ENCODE measurements at places on chromosomes 7 and 10.

DNA sequence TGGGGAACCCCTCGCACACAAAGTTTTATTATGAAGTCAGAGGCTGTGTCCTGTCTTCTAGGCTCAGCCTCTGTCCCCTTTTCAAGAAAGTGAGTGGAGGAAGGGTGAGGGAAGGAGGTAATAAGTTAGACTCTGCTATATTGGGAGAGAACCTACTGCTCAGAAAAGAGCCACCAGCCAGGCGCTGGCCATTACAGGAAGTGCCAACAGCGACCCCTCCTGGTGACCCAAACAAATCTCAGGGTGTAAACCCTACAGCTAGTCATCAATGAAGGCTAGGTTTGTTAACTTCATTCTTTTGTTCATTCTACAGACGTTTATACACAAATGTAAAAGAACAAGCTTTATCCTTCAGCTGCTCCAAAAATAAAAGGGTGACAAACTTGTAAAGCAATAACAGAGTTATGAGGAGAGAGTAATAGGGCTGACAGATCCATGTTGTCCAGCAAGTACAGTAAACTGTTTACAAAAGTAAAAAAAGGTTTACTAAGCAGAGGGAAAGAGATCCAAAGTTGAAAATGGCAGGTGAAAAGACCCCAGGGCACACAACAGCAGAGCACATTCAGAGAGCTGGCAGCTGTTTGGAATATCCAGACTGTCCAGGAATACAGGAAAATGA is 82.7 kb downstream of the FAM204A start:
- no peak for DNase-seq

GRCh38 chr10:128173386-128173785 is 47.2 kb upstream of the MKI67 start:
- no peak for DNase-seq

DNA sequence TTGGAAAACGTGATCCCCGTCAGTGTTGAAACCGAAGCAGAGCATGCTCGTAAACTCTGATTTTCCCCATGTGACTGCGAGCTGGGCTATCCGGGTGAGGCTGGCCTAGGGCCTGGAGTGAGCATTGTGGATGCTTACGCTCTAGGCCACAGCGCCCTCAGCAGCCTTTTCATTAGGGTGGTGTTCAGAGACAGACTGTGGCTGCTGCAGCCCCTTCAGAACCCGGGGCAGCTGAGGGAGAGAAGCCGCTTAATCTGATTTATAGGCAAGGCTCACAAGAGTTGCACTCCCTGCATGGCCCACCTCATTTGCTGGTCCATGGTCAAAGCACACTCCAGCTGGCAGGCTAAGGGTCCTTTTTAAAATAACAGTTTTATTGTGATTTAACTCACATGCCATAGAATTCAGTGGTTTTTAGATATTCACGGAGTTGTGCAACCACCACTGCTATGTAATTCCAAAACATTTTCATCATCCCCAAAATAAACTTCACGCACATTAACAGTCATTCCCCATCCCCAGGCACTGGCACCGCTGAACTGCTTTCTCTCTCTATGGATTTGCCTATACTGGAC is 72.5 kb downstream of the SYPL1 start:
- no peak for DNase-seq

DNA sequence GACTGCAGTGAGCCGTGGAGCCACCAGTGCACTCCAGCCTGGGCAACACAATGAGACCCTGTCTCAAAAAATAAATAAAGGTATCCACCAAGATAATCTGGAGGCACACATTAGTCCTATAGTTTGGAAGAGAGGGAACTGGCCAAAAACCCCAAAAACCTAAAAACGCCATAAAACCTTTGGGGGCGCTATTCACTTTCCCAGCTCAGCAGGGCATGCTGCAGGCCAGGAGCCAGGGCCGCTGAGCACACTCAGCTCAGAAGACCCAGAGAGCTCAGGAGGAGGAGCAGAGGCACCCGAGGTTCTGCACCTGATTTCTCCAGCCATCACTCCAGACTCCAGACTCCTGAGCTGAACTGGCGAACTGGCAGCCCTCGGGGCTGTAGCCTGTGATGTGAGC is 167.2 kb upstream of the IMMP2L start:
- DNase-seq: no peak

- DNase-seq: no peak
Observed at GRCh38 chr7:55094092-55094690, 75.4 kb downstream of the EGFR start.

DNA sequence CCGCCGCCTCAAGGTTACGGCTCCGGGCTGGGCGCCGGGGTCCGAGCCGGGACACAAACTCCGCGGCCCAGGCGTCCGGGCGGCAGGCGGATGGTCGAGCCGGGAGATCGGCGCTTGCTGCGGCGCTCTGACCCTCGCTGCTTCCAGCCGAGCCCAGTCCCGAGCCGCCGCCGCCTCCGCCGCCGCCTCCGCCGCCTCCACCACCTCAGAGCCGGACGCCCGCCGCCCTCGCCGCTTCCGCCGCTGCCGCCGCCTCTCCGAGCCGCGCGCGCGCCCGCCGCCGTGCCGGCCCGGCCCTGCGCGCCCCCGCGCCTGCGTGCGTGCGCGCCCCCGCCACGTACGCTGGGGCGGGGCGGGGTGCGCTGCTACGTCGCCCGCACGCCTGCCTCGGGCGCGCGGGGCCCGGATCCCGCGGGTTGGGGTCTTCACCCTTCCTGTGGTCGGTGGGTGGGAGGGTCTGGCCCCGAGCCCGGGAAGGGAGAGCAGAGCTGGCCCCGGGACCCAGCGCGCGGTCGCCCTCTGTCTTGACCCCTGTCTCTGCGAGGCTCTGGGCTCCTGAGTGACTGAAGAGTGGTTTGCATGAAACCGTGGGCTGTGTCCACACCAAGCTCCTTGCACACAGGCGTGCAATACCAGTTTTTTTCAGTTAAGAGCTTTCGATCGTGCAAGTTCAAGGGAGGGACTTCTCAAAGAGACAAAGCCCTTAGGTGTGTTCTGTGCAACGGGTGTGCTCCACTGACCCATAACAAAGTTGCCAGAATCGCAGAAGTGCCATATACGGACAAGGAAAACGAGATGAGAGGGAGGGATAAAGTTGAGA is at the start of gene SMURF1:
Gene SMURF1, minus strand, starts transcription at position 256 of the 820 bp plus-strand sequence. CDS start 328 bp downstream, outside the sequence.
- DNase-seq: peak; percentile 31

DNA sequence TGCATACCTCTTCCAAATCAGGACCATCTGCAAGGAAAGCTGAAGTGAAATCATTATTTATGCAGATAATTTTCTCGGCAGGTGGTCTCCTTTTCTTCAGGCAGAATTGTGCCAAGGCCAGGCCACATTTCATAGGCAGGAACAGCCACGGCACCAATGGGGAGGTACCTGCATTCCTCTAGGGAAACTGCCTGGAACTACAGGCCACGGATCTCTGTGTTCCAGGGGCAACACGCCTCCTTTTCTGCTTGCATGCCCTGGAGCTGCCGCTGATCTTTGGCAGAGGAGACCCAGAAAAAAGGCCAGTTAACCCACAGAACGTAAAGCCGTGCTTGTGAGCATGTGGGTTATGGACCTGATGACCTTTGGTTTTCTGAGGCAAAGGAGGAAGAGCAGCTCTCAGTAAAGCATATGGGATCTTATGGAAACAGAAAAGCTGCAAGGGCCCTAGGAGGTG is 111.2 kb upstream of the KIAA1217 start:
- DNase-seq: no peak

GRCh38 chr7:23759671-23760391 is 49.8 kb downstream of the STK31 start:
- DNase-seq: peak; percentile 12

- DNase-seq: no peak
Observed at GRCh38 chr7:133481676-133482075, 228.8 kb downstream of the EXOC4 start.

- DNase-seq: no peak
Observed at GRCh38 chr10:8114741-8115617, 60.5 kb downstream of the GATA3 start.

- no peak for DNase-seq
Observed at GRCh38 chr10:47225219-47225927, 74.6 kb upstream of the GDF10 start.

GRCh38 chr7:2044311-2044882 is 188.3 kb downstream of the MAD1L1 start:
- DNase-seq: no peak

- no peak for DNase-seq
Observed at GRCh38 chr7:148232784-148233183, 357.8 kb upstream of the C7orf33 start.

- no peak for DNase-seq
Observed at GRCh38 chr10:677750-678661, 11.5 kb downstream of the DIP2C start.

GRCh38 chr7:64192775-64193174 is 14.2 kb upstream of the ZNF735 start:
- DNase-seq: no peak

DNA sequence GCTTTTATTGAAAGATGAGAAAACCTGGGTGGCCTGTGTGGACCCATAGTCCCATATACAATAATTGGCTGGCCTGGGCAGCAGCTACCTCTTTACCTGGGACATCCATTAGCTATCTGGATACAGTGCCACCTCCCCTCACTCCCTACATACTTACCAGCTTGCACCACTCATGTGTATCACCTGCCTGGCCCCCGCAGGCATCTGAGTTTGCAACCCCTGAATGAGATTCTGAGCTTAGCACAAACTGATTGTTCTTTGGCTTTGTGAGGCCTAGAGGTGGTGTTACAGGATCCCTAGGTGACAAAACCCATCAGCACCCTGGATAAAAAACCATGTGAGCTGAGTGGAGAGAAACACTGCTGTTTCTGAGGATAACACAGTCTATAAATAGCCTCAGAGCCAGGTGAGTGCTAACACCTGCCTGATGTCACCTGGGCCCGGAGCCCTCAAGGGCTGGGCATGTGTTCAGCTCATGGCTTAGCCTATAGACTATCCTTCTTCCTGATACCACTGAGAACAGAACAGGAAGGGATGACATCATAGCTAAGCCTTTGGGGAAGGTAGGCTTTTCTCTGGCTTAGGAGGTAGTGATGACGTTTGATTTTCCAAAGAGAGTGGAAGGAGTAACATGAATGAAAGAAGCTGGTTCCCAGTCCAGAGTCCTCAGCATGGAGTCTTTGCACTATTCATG is 2.6 kb upstream of the PPIF start:
- no peak for DNase-seq

DNA sequence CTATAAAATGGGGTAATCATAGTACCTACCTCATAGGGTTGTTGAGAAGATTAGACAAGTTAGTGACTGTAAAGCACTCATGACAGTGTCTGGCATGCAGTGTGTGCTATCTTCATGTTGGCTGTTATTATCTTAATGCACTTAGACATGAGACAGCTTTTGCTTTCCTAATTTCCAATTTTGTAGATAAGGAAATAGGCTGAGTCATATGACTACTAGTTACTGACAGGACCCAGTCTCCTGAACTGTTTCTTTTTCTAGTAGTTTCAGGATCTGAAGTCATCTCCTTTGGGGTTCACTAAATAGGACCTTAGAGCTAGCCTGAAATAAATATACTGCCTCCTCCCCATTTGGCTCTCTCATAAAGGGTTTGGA is 74.2 kb downstream of the SNX10 start:
- no peak for DNase-seq

DNA sequence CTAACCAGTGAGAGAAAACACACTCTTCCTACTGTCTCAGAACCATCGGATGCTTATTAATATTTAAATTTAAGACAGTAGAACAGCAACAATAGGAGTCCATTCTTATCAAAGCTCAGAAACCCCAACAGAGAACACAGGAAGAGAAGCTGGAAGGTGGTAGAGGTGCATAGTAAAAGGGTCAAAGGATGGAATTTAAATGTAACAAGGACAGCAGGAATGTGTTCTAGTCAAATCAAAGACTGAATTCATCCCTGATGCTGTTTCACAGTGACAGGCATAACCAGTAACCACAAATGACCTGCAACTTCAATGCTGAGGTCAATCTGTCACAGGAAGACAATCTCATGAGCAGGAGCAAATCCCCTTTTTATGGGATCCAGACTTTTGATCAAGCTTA is 1259.7 kb downstream of the XPNPEP1 start:
- DNase-seq: no peak

DNA sequence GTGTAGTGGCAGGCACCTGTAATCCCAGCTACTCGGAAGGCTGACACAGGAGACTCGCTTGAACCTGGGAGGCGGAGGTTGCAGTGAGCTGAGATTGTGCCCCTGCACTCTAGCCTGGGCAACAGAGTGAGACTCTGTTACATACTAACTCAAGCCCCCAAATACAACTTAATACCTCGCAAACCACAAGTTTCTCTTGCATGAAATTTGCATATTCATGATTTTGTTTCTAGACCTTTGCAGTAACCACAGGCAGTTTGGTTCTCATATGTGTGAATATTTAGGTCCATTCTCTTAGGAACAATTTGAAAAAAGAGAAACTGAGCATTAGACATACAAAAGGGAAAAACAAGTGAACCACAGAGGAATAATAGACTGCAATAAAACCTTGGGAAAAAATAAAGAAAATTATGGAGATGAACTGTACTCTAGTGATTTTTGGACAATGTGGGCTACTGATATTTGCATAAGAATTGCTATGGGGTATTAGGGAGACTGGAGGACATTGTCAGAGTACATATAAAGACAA is 77.0 kb downstream of the ZNF277 start:
- no peak for DNase-seq

DNA sequence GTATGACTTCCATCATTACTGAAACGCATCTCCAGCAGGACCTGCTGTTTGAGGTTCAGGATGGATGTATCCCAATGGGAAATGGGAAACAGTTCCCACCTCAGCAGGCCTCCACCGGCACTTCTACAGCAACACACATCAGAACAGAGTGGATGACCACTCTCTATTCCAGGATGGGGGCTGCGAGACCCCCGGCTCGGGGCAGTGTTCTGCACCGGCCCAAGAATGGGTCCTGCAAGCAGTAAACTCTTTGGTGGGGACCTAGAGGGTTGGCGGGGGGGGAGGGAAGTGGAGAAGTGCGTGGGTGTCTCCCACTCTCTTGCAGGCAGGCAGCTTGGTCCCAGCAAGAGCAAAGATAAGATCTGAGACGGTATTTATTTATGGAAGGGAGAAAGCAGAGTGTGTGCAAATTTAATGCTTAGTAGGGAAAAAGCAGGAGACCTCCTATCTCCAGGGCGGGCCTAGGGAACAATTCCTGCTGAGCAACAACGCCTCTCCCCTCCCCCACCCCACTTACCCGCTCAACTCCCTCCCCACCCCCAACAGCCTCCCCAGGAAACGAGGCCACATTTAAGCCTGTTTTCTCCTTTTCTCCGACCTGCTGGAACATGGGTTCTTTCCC is 4.0 kb downstream of the SFMBT2 start:
- DNase-seq: no peak

GRCh38 chr10:97715259-97715874 is 1.8 kb downstream of the MARVELD1 start:
- DNase-seq: no peak

- DNase-seq: no peak
Observed at GRCh38 chr10:14016011-14016536, 314.6 kb downstream of the FRMD4A start.
